Activated T-cell treated with anti-CD3 and anti-CD28 coated beads, Interleukin-2, amount 50 U/mL, for 4 hours (primary cell): ENCODE measurements at places on chromosomes 7 and 10.

DNA sequence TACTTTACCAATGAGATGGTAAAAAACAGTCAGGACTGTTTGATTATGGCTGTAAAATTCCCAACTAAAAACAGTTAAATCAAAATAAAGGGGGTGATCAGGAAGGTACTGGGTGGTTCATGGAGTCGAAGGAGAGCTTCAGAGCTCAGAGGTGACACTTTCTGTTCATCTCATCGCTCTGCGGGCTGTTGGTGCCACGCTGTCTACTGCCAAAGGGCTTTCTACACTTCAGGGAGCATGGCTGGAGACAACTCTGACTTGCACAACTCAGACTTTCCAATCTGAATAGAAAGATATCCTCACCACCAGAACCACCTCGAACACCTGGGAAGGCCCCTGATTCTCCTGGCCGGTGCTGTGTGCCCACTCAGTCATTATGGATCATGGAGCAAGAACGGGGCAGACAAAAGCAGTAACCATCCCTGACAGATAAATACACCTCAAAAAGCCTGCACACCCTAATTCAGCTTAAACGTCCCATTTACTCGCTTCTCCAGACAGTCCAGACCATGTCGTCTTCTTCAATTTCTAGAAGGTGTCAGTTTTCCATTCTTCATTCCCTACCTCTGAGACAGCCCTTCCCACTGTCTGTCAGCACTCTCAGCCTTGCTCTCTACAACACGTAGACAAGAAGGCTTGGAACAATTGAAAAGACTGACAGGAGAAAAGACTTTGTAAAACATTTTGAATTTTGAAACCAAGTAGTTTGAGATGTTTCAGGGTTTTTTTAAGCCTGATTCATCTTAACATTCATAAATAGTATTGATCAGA is 348.7 kb upstream of the NFE2L3 start:
- DNase-seq = no peak

- no peak for DNase-seq
Observed at GRCh38 chr7:104089612-104090011, 100.2 kb upstream of the RELN start.

- DNase-seq = no peak
Observed at GRCh38 chr7:99693427-99694200, 13.8 kb upstream of the CYP3A5 start.

- peak; percentile 76 for DNase-seq
Observed at GRCh38 chr7:50206453-50207250, 97.9 kb upstream of the IKZF1 start.

DNA sequence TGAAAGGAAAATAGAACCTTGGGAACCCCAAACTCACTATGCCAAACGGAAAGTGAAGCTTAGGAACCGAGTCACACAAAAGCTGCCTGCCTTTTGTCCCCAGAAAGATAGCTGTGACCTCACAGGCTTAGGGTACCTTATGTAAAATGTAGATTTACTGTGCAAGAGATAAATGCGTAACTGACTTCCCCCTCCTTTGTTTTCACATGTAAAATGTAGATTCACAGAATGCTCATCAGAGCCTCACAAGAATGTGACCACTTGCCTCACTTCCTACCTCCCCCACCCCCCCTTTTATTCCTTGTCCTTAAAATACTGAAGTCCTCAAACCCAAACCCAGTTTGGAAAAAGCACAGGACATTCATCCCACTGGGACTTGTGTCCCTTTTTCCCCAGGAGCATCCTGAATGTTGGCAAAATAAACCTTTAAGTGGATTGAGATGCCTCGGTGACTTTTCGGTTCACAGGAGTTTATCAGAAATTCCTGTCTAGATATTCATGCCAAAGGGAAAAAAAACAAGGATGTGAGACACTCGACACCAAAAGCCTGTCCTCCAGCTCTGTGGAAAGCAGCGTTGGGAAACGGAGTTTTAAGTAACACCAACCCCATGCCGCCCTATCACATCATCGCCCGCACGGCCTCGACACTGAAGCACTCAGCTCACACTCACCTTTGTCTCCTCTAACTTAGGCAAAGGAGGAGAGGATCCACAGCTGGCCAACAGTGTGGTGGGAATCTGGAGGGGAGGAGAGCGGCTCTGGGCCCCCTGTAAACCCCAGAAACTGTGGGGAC is 45.9 kb downstream of the SVIL start:
- DNase-seq = no peak
